ENCODE measurements at places on chromosomes 2 and 18.

- DNase-seq = peak; percentile 61
Observed at GRCh38 chr18:63141778-63142176, 177.8 kb downstream of the BCL2 start.

DNA sequence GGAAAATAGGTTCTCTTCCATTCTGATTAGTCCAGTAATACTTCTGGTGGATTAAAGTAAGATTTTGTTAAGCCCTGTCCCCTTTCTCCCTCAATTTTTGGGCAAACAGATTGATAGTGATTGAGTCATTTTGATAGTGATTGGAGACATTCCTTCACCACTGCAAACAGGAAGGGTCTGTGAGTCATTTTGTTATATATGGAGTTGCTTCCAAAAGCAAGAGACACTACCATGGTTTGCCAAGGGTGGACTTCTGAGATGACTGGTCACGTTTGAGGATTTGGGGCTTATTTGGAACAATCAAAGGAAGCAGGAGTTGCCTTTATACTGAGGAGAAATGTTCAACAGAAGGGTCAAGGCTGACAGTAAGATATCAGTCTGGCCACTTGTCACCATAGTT, 249.9 kb downstream of the PARD3B start:
- DNase-seq = no peak

GRCh38 chr2:236939721-236940231, 145.9 kb upstream of the COPS8 start:
- DNase-seq = no peak

- DNase-seq = no peak
Observed at GRCh38 chr2:174615871-174616436, 18.4 kb upstream of the WIPF1 start.

DNA sequence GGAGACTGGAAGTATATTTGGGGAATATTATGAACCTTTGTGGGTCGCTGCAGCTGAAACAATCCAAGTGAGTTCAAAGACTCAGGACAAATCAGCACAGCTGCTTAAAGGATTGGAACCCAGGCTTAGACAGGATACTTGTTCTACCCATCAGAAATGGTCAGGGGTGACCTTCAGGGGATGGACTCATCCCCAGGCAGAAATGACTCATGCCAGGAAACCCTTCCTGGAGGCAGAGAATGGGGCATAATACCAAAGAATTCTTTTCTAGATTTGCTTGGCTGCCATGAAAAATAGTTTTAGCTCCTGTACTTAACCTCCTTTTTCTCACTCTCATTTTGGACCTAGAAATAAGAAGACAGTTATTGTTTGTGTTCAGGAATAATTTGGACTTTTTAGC, 425.5 kb downstream of the TSN start:
- no peak for DNase-seq

GRCh38 chr18:45565280-45565970, 49.9 kb upstream of the SLC14A2 start:
- DNase-seq = no peak

- no peak for DNase-seq
Observed at GRCh38 chr2:10978090-10978670, 66.4 kb downstream of the KCNF1 start.

All from inflammatory macrophage treated with lipopolysaccharide for 1 hour (primary cell).